ENCODE measurements at places on chromosomes 4 and X. TPM values are rescaled to one million over a fixed set of nuclear protein-coding genes. Genes with fewer than 3 reads are reported as not detected.

Gene RAI2
- total RNA-seq: 23.6 TPM

- no peak for DNase-seq
Observed at GRCh38 chr4:98448908-98449307, 187.7 kb downstream of the RAP1GDS1 start.

- no peak for DNase-seq
Observed at GRCh38 chrX:15930585-15930984, 76.0 kb upstream of the AP1S2 start.

Gene ACE2
- 14.0 TPM for total RNA-seq

- DNase-seq: no peak
Observed at GRCh38 chrX:45794995-45795337, 594.3 kb upstream of the DIPK2B start.

DNA sequence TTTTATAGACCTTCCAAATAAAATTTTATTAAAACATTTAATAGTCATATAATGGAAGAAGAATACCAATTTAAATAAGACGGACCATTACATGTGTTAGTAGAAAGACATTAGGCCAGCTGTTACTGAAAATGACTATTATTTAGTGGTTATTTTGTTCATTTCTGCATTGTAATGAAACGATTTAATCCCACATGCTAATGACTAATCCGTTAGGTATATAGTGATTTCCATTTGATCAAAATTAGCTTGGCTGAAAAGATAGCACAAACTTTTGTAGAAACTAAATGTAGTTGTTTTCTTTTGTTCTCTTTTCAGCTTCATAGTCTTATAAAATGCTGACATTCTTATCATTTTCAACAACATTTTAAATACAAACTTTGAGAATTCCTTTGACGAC, 556.1 kb upstream of the TENM3 start:
- no peak for DNase-seq

DNA sequence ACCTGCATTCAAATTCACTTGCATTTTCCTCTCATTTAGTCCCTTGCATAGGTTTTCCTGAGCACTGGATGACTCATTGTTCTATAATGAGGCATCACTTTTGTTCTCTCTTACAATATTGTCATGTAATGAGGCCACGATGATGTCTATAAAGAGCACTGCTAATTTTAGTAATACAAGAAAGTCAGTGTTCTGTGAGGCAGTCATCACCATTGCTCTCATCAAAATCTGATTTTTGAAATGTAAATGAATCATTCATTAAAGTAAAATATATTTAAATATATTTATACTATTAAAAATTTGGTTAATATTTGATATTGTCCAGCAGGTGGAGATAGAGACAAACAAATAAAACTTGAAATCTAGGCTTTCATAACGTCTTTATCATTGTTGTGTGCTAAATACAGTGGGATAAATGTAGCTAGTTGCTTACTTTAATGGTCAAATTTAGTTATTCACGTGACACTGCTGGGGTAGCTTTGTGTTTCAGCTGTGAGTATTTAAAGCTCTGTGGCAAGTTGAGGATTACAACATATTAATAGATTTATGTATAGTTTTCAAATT, 15.4 kb downstream of the HMGB2 start:
- no peak for DNase-seq

Gene GCNA
- 1.4 TPM for total RNA-seq

Gene GAGE12F
- not detected for total RNA-seq

DNA sequence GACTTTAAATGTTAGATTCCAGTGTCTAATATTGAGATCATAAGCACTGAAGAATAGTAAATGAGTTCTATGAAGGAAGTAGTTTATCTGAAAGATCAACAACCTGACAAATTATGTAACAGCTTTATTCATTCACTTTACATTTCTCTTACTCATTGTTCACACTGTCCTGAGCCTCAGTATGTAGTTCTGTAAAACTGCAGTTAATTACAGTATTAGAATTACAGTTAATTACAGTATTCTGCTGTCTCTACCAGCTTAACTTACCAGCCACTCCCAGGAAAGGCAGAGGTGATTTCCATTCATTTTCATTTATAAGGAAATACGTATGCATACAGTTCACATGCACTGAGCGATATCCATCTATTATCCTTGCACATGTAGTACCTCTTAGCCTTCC, 32.7 kb downstream of the NFKB1 start:
- DNase-seq: no peak

Gene PHOX2B
- not detected for total RNA-seq

DNA sequence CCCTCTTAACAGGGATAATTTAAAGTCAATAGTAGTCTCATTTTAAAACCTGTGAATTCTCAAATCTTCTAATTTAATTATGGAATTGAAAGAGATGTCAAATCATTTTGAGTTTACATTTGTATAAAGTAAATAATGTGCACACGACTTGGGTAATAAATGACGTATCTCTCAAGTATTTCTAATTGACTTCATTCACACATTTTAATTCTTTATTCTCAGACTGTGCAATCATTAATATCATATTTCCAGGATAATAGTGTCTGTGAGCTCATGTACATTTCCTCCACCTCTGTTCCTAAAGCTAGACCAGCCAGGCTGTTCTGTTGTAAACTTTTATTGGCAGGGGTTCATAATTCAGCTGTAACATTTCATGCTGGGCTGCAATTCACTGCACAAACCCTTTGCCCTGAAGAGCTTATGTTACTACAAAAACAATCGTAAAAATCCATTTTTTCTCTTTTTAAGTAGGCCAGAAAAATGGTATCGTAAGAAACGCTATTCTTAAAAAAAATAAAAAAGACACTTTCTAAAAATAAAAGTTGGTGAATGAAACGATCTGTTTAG, 1103.1 kb upstream of the TENM3 start:
- DNase-seq: no peak
